ENCODE measurements at places on chromosomes 6 and 20.

- DNase-seq: no peak
Observed at GRCh38 chr6:52077180-52077884, 10.1 kb downstream of the PKHD1 start.

GRCh38 chr20:12502443-12502842 lies 506.3 kb upstream of the SPTLC3 start:
- DNase-seq: no peak

DNA sequence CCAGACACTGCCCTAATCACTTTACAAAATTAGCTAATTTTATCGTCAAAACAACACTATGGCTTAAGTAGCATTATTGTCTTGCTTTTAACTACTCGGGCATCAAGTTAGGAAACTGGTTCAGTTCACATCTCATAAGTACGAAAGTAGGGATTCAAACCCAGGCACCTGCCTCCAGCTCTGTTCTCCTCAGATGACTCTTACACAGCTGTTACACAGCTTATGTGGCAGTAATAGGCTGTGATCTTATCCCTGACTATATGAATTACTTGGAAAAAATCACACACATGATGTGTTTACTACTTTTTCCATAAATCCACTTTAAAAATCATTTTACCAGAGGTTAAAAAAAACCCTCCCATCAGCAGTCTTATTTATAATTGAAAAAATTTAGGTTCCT lies 389.2 kb upstream of the FLRT3 start:
- no peak for DNase-seq

DNA sequence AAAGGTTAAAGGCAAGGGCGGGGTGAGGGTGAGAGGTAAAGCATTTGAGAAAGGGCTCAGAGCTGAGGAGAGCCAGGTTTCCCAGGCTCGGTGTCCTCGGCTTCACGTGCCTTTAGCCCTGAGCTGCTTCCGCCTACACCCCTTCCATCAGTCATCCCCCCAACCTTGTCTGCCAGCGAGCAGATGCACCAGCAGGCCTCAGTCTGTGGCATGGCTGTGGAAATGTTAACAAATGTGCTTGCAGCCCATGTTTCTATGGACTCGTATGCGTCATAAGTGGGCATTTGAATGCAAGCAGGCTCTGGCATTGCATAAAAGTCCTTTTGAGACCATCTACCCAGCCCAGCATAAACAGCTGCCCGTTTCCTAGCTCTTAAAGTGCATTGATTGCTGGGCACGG lies 88.8 kb downstream of the SYNJ2 start:
- no peak for DNase-seq

GRCh38 chr6:10268611-10269310 lies 146.1 kb downstream of the TFAP2A start:
- DNase-seq: no peak

- no peak for DNase-seq
Observed at GRCh38 chr6:170471491-170471890, 81.6 kb downstream of the PSMB1 start.

DNA sequence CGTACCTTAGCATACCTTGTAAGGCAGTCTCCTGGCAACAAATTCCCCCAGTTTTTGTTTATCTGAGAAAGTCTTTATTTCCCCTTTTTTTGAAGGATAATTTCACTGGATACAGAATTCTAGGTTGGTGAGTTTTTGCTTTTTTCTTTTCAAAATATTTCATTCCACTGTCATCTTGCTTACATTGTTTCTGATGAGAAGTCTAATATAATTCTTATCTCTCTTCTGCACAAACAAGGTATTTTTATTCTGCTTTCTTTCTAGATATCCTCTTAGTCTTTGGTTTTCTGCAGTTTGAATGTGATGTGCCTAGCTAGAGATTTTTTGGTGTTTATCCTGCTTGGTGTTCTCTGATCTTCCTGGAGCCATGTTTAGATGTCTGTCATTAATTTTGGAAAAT lies 57.7 kb upstream of the EZR start:
- no peak for DNase-seq

DNA sequence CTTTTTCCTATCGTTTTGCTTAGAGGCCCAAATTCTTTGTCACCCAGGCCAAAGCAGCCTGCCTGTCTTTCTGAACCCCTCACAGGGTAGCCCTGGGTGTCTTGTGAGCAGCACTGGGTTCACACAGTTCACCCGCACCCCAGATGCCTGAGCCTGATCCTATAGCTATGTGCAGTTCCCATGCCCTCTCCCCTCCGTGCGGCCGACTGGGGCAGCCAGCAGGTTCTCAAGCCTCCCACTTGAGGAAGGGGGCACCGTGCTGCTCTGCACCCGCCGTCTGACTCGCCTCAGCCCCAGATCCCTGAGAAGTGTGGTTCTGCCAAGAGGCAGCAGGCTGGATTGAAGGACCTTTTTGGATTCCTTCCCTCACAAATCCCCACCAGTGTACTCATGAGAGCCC lies 89.0 kb downstream of the PSMB1 start:
- no peak for DNase-seq

GRCh38 chr20:35304956-35305355 lies 12.7 kb upstream of the FAM83C start:
- no peak for DNase-seq

DNA sequence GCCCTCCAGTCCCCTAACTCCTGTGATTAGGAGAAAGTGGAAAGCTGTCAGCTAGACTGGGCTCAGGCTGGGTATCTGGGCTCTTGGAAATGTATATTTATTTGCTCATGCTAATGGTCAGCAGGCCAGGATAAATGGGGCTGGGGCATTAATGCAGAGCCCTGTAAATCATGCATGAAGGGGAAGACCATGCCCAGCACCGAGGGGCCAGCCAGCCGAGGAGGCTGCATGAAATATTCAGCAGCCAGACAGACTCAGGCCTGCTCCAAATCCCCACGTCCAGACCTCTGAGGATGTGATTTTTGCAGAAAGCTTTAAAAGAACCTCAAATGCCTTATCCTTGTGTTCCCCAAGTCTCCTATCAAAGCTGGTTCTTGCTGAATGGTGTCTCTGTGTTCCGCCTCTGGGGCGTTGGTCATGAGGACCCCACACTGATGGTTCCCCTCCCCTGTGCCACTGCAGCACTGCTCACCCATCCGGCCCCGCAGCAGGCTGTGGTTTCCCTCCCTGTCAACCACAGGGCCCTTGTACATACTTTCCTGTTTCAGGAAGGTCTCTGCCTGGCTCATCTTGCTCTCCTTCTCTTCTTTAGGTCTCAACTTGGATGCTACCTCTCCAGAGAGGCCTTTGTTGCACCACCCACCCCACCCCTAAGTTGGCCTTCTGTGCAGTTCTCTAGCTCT lies 358.4 kb downstream of the CDH26 start:
- no peak for DNase-seq

- no peak for DNase-seq
Observed at GRCh38 chr6:169291646-169292337, 38.1 kb upstream of the THBS2 start.

GRCh38 chr6:119584088-119584487 lies 234.5 kb upstream of the MAN1A1 start:
- no peak for DNase-seq

GRCh38 chr20:37274851-37275524 lies 13.4 kb upstream of the GHRH start:
- DNase-seq: no peak

GRCh38 chr6:28764014-28764723 lies 159.6 kb downstream of the TRIM27 start:
- peak; percentile 33 for DNase-seq

DNA sequence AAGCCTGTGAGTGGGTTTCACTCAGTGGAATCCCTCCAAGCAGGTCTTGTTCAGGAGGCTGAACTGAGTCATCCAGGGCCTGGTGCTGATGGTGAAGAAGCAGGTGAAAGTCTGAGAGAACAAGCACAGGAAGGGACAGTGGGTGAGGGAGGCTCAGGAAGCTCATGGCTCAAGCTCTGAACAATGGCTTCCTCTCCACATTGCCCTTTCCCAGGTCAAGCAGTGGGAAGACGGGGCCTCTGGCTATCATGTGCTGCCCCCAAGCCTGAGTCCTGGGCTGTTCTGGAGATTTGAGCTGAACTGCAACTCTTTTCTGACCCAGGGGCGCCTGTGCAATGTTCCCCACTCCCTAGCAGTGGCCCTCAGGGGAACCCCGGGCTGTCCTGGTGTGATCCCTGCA lies 3.4 kb downstream of the CST9L start:
- no peak for DNase-seq

GRCh38 chr6:148263010-148263409 lies 79.6 kb upstream of the SASH1 start:
- DNase-seq: no peak

- no peak for DNase-seq
Observed at GRCh38 chr6:34237722-34238584, 1.3 kb downstream of the HMGA1 start.

GRCh38 chr6:40931931-40932330 lies 107.1 kb downstream of the UNC5CL start:
- no peak for DNase-seq

GRCh38 chr20:17818187-17818586 lies 118.4 kb downstream of the BANF2 start:
- no peak for DNase-seq

DNA sequence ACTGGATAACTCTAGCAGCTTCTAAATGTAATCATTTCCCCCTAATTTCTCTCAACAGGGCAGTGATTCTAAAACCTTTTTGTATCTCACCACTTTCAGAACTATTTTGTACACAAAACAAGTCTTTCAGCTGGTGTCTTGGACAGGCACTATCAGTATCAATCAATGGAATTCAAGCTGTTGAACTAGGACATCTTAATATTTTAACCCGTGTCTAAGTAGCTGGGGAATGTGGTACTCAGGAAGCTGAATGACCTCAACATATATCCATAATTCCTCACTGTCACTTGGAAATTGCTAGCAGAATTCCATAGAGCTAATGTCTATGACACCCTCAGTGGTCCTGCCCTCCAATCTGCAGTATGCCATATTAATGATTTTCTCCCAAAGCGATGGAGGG lies 24.5 kb downstream of the ADAT2 start:
- DNase-seq: no peak

DNA sequence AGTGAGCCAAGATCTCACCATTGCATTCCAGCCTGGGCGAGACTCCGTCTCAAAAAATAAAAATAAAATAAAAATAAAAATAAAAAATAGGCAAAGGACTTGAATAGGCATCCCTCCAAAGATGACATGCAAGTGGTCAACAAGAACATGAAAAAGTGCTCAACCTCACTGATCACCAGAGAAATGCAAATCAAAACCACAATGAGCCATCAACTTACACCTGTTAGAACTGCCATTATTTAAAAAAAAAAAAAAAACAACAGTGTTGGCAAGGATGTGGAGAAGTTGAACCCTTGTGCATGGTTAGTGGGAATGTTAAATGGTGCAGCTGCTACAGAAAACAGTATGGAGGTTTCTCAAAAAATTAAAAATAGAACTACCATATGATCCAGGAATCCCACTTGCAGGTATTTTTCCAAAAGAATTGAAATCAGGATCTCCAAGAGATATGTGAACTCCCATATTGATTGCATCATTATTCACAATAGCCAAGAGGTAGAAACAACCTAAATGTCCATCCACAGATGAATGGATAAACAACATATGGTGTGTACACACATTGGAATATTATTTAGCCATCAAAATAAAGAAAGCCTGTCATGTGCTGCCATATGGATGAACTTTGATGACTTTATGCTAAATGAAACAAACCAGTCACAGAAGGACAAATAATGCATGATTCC lies 2.8 kb downstream of the C20orf203 start:
- DNase-seq: no peak

- DNase-seq: no peak
Observed at GRCh38 chr6:167588920-167589614, 237.6 kb upstream of the AFDN start.

DNA sequence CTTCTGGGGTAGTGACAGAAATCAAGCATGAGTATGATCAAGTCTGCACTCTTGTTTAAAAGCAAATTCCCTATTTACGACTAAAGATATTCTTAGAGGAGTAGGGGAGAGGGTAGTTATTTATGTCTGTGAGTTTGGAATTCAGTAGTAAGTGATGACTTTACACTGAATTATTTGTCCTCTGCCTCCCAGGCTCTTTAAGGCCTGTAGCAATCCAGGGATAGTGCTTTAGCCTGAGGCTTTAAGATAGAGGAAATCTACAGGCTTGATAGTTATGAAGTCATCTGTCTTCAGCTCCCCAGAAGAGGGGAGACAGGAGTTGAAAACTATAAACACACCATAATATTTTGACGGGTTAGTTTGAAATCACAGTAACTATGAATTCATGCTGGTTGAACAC lies 664.5 kb downstream of the EPM2A start:
- DNase-seq: no peak

- DNase-seq: no peak
Observed at GRCh38 chr6:10557913-10558312, 36.8 kb downstream of the GCNT2 start.

DNA sequence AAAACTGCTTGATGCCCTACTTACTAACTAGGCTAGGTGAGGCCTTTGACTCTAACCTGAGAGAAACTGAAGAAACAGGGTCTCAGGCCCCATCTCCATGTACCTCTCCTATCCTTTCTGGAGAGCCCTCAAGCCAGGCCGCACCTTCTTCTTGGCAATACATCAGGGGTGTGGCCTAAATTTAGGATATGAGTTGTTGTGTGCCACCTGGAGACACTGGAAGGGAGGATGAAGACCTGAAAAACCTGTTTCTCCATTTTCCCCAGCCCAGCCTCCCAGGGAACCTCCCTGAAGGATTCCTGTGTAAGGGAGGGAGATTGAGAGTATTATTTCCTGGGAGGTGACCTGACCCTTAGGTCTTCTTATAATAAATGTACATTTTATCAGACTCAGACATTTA lies 3.1 kb downstream of the LY6G6D start:
- DNase-seq: no peak

DNA sequence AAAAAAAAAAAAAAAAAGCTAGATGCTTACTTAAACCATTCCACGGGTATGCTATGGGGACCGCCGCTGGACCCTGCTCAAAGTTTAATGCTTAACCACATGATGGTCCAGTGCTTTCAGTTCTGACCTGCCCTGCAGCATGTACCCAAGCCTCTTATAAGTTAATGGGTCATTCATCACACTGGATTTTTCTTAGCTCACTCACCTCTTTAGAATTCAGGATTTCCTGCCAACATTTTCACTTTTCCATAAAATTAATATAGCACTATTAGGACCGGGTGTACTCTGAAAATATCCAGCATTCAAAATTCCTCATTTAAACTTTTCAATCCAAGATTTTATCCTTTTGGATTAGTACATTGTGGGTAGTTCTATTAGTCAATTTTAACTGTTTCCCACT lies 140.8 kb downstream of the ALDH8A1 start:
- no peak for DNase-seq

DNA sequence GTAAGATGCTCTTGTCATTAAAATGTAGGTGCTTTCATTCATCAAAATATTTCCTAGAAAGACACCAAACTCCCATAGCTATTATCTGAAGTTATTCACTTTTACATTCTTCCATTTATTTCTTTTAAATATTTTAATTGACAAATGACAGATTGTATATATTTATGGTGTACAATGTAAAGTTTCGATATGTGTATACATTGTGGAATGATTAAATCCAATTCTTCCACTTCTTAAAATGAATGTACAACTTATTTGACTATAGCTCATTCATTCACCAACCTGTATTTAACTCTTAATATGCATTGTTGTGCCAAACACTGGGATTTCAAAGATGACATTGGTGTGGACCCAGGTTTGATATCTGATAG lies 41.0 kb downstream of the CCN2 start:
- DNase-seq: no peak

- no peak for DNase-seq
Observed at GRCh38 chr6:18262702-18263417, 1.5 kb downstream of the DEK start.
